ENCODE measurements at places on chromosomes 7 and 10.

GRCh38 chr10:121373411-121373810 is 224.8 kb downstream of the FGFR2 start:
- DNase-seq, result no peak

GRCh38 chr10:103746598-103746997 is 108.8 kb downstream of the SH3PXD2A start:
- no peak for DNase-seq

DNA sequence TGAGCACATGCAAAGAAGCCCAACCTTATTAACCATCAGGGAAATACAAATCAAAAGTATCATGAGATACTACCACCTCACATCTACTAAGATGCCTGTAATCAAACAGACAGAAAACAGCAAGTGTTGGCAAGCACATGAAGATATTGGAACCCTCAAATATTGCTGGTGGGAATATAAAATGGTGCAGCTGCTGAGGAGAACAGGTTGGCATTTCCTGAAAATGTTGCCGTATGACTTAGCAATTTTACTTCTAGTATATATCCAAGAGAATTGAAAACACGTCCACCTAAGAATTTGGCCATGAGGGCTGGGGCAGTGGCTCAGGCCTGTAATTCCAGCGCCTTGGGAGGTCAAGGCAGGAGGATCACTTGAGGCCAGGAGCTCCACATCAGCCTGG is 39.4 kb upstream of the TNRC18 start:
- no peak for DNase-seq

GRCh38 chr10:79286318-79286951 is 60.8 kb upstream of the PPIF start:
- peak; percentile 64 for DNase-seq

GRCh38 chr10:121734589-121735045 is 136.4 kb upstream of the FGFR2 start:
- no peak for DNase-seq

DNA sequence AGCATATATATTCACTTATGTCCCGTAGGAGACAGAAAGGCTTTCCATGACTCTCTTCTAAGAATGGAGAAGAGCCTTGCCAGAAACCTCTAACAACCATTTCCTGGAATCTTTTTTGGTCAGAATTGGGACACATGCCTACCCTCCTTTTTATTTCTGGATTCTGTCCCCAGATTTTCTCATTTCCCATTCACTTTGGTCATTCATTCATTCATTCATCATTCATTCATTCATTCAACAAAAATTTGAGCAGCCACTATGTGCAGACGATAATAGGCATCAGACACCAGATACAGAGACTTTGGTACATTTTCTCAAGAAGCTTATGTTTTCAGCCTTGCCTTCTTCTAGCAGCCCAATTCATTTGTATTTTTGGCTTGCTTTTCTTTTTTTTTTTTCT is 6.0 kb downstream of the ENTPD7 start:
- DNase-seq, result no peak

GRCh38 chr7:42621543-42622219 is 290.2 kb downstream of the C7orf25 start:
- no peak for DNase-seq

GRCh38 chr7:147584771-147585193 is 1005.8 kb upstream of the C7orf33 start:
- no peak for DNase-seq
